Foreskin melanocyte (primary cell): ENCODE measurements at places on chromosomes 6 and 20.

GRCh38 chr6:42068872-42069522, 18.7 kb downstream of the TAF8 start:
- DNase-seq, result no peak

DNA sequence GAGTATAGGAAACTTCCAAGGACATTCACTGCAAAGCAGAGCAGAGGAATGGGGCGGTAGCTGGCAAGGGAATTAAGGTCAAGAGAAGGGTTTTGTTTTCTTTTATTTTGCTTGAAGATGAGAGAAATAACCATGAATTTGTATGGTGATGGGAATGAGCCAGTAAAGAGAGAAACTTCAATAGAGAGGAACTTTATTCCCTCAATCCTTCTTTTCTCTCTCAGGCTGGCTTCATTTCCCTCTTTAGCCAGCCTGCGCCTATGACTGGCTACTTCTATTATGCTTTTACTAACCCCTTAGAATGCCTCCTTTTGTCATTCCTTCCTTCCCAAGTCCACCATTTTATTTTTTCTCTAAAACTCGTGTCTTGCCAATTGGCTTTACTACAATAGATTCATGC, 101.4 kb upstream of the CEP85L start:
- no peak for DNase-seq

DNA sequence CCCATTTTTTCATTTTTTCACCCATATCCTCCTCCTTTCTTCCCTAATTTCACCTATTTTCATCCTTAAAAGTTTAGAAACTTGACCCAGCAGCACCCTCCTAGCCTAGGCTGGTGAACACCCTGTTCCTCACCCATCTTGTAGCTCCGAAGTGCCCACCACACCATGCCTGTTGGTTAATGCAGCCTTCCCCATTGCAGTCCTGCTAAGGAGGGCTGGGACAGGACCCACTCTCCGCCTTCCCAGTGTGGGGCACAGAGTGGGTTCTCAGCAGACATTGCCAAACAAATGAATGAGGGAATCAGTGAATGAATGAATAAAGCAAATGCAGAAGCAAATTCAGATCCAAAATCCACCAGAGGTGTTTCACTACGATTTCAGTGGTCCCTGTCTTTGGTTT, 45.7 kb downstream of the CTCFL start:
- DNase-seq, result no peak

DNA sequence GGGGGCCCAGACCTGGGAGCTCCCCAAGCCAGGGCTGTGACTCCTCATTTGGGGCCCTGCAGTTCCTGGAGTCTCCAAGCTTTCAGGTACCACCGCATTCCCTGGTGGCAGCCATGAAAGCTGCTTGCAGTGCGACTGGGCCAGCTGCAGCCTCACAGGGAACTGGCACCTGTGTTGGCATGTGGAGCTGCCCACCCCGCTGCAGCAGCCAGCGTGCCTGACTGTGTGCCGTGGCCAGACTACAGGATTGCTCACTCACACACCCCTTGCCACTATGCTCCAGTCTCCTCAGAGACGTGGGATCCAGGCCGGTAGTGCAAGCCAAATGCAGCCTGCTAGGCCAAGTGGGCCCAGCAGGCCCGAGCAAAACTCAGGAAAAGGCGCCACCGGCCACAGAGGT, 450.7 kb downstream of the COL12A1 start:
- no peak for DNase-seq

- DNase-seq, result no peak
Observed at GRCh38 chr20:33249456-33249855, 13.7 kb downstream of the BPIFA1 start.

- peak; percentile 92 for DNase-seq
Observed at GRCh38 chr6:10591422-10592160, 70.4 kb downstream of the GCNT2 start.

DNA sequence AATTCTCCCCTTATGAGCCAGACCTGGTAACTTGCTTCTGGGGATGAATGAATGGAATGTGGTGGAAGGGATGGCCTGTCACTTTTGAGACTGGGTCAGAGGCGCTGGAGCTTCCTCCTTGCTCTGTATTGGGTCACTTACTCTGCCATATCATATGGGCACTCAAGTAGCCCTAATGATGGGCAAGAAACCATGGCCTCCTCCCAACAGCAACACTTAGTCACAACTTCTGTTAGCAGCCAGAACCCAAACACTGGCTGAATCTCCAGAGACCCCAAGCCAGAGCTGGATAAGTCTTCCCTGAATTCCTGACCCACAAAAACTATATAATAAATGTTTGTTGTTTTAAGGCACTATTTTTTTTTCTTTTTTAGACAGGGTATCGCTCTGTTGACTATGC, 5.5 kb downstream of the E2F1 start:
- no peak for DNase-seq

GRCh38 chr6:83470001-83470400, 39.1 kb upstream of the ME1 start:
- no peak for DNase-seq

- no peak for DNase-seq
Observed at GRCh38 chr6:35385457-35386202, 43.3 kb downstream of the PPARD start.
